ENCODE measurements at places on chromosomes 1 and 21.

DNA sequence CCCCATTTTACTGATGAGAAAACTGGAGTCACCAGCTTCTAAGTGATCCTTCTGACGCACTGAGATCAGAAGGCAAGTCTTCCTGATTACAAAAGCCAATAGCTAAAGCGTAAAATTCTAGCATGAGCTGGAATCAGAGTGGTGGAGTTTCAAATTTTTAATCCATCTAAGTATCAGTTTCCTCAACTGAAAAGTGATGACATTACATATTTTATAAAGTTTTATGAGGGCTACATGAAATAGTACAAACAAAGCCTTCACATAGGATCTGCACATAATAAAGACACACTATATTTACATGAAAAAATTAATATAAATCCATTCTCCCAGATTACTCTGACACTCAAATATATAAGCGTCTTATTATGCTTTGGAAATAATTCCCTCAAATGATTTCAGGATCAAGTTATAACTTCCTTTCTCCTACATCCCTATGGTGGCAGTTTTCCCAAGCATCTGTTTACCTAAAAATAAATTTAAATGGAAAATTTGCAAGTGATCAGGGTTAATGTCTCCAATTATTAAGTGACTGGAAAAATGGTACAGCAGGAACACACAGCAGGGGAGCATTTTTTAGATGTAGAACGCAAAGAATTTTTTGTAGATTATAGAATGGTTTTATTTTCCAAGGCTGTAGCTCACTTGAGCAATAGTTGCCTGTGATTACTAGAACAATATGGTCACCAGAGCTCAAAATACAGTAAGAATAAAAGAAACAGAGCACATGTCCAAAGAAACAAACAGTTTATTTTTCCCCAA is 490.4 kb upstream of the C1orf87 start:
- DNase-seq = no peak

DNA sequence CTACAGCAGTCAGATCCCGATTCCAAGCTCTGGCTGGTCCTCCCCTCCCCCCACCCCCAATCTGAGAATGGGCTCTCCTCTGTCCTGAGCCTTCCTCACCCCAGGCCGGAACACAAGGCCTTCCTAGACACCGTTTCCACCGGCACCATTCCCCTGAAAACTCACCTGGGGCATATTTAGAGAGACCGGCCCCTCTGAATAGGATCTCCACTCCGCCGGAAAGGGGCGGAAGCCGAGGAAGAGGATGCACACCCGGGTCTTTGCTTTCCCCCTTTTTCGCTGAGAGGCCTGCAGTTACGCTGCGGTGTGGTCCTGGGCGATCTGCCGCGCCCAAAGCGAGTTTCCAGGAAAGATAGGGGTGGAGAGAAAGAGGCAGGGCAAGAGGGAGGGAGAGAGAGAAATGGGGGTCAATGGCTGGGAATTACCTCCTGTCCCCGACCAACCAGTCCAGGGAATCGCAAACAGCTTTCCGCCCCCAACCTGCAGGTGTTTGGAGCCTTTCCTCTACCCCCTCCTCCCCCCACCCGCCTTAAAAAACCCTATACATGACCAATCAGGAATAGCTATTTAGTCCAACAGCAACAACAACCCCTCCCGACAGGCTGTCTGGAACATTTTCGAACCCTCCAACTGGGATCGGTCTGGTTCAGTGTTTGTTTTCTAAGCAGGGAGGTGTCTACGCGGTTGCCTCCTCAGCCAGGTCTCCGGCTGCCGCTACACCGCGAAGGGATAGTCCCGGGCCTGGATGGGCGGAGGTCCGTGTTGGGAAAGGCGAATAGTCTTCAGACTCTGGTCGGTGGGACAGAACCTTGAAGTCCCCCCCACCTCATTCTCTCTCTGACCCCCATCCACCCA is 2.8 kb downstream of the TAL1 start:
- DNase-seq = no peak

DNA sequence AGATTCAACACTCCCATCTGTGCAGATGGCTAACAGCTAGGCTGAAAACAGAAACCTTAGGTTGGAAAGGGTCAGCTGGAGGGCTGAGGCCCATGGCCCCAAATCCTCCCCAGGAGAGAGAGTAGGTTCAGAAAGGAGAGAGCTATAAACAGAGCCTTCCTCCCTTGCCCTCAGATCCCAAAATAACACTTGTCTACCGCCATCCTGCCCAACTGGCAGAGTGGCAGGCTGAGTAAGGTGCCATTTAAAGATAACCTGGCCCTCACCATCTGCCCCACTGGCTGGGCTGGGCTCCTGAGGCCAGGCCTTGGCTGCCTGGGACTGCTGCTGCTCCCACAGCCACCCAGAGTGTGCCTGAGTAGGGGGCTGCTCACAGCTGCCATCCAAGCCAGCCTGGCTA is 4.3 kb upstream of the SHISA4 start:
- no peak for DNase-seq

GRCh38 chr21:41045534-41046268 is 122.3 kb upstream of the BACE2 start:
- DNase-seq = no peak

DNA sequence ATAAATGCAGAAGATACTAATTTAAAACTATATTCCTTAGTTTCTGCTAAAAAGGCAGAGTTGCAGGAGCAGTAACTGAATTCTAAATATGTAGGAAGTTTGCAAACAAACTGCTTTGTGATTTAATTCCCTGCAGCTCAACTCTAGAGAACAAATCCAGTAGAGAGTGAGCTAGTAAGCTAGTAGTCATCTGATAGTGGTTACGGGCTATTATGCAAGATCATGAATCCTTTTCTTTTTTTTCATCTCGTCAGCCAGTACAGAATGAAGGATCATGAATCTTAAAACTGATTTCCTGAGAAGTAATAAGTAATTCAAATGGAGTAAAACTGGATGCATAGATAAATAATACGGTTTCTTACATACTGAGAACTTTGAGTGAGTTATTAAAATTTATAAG is 3.3 kb downstream of the DPH5 start:
- DNase-seq = no peak

DNA sequence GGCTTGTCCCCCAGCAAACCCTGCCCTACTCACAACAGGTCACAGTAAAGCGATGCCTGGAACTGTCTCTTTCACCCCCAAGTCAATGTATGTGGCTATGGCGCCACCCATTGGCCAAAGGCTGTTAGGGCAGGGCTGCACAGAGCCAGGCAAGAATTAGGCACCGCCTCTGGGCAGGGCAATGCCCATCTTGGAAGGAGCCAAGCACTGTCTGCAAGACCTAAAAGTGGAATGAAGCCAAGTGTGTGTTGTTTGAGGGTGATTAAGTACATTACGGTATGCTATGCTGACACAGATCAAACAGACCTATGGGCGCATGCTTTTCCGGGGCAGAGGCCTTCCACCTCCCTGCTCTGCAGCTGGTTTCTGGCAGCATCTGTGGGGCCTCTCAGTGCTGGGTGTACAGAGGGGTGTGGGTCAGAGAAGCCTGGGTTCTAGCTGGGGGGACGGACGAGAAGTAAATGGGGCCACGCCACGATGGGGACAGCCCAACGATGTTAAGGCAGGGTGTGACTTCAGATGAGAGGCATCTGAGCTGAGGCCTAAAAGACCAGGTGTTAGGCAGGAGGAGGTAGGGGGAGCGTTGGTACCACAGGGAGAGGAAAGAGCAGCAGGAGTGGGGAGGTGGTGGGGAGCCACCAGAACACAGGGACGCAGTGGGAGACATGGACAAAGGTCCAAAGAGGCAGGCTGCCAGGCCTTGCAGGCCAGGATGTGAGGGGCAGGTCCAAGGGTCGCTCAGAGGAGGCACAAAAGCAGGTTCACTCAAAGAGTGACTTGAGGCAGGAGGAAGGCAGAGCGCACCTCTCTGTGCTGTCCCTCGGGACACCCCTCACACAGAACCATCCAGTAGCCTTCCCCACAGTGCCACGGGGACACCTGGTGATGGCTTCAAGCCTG is 49.8 kb downstream of the ACOT7 start:
- peak; percentile 37 for DNase-seq

- DNase-seq = no peak
Measured at GRCh38 chr21:43783098-43783700, 6.2 kb upstream of the RRP1 start.

DNA sequence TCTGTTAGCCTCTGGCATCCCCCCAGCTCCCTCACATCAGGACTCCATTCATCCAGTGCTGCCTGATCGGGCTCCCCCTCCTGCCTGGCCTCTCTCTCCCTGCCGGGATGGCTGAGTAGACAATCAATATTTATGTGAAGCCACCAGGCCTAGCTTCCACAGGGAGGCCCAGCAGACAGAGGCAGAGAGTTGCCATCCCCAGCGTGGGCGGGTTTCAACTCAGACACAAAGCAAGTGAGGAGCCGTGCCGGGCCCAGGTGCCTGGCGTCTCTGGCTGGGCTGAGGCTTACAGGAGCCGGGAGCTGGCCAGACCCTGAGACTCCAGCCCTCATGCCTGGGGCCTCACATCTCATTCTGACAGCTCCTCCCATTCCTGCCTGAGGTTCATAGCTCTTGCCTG is 34.5 kb upstream of the ATP2B4 start:
- DNase-seq = no peak

DNA sequence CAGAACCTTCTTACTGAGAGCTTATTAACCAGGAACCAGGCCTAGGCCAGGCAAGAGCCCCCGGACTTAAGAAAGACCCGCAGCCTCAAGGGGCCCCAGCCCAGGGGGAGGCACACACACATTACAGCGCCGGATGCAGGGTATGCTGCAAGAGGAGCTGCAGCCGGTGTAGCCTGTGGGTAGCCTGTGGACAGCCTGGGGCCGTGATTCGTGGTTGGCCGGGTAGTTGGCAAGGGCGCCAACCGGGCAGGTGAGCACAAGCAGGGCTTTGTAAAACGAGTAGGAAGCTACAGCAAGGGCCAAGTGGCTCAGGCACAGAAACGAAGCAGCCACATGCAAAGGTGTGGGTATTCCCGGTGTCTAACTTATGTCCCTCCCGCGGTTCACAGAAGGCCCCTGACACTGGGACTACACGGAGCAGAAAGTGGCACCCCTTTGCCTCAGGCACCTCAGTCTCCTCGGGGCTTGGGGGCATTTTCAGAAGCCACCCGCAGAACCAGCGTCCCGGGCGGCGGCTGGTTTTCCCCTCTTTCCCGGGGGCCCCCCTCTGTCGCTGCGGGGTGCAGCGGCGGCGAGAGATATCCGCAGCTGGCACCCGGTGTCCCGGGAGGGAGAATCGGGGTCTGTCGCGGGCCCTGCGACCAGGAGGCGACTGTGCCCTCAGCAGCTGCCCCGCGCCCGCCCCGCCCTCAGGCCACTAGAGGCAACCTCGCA is 40.8 kb downstream of the KIAA1614 start:
- DNase-seq = no peak

All from activated T-cell treated with anti-CD3 and anti-CD28 coated beads for 24 hours (primary cell).